HuH-7 (cell line): ENCODE measurements at places on chromosomes 3 and 15.

DNA sequence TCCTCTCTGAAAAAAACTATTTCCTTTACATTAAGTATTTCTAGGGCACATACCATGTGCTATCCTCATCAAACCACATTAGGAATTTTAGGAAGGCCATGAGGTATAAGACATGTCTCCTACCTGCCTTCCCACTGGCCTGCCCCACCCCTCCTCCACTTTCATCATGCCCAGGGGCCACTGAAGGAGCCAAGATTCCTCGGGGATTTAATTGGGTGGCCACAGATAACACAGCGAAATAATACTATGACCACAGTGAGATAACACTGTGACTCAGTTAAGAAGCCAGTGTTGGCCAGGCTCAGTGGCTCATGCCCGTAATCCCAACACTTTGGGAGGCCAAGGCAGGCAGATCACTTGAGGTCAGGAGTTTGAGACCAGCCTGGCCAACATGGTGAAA is 9.8 kb upstream of the BMF start:
- no peak for DNase-seq

GRCh38 chr15:43903864-43904290 is 77.1 kb downstream of the WDR76 start:
- DNase-seq = peak; percentile 79

GRCh38 chr15:66862940-66863335 is 160.9 kb downstream of the SMAD6 start:
- DNase-seq = peak; percentile 78

DNA sequence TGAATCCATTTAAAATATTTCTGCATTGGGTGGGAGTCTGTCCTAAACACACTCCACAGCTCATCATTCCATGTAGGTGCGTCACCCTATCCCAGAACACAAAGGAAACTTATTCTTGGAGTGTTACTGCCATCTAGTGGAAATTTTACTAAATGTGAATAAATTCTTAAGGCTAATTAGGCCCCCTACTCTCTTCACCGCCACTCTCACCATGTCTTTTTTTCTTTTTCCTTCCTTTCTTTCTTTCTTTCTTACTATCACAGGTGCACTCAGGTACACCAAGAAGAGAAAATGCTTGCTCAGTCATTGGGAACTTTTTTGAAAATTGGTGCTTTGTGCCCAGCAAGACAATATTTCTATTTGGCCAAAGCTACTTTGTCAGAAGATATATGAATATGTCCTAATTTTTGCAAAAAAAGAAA is 26.4 kb upstream of the ATP8B4 start:
- DNase-seq = peak; percentile 53

DNA sequence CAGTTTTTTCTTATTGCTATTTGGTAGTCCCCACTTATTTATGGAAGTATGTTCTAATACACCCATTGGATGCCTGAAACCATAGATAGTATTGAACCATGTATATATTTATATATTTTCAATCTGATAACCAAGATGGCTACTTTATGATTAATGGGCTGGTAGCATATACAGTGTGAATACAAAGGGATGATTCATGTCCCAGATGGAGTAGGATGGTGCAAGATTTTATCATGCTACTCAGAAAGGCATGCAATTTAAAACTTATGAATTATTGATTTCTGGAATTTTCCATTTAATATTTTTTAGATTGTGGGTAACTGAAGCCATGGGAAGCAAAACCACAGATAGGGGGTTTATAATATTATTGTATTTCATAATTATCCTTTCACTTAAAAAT is 35.2 kb downstream of the AP4E1 start:
- no peak for DNase-seq

- peak; percentile 77 for DNase-seq
These were observed 588 bp upstream of the VIPR1 start for GRCh38 chr3:42501681-42502428.
